ENCODE measurements at places on chromosomes 16 and 17. TPM values are rescaled to one million over a fixed set of nuclear protein-coding genes. Genes with fewer than 3 reads are reported as not detected.

Gene CHST4
- total RNA-seq, result 0.44 TPM

- no peaks in the 10 kb centered on the region for H3K4me1 ChIP-seq
- no peaks in the 10 kb centered on the region for H3K27me3 ChIP-seq
- no peaks in the 10 kb centered on the region for H3K36me3 ChIP-seq
- no peak for DNase-seq
- no peak overlapping the region for H3K4me3 ChIP-seq
These were observed 7.3 kb downstream of the C16orf54 start for GRCh38 chr16:29738514-29738913.

DNA sequence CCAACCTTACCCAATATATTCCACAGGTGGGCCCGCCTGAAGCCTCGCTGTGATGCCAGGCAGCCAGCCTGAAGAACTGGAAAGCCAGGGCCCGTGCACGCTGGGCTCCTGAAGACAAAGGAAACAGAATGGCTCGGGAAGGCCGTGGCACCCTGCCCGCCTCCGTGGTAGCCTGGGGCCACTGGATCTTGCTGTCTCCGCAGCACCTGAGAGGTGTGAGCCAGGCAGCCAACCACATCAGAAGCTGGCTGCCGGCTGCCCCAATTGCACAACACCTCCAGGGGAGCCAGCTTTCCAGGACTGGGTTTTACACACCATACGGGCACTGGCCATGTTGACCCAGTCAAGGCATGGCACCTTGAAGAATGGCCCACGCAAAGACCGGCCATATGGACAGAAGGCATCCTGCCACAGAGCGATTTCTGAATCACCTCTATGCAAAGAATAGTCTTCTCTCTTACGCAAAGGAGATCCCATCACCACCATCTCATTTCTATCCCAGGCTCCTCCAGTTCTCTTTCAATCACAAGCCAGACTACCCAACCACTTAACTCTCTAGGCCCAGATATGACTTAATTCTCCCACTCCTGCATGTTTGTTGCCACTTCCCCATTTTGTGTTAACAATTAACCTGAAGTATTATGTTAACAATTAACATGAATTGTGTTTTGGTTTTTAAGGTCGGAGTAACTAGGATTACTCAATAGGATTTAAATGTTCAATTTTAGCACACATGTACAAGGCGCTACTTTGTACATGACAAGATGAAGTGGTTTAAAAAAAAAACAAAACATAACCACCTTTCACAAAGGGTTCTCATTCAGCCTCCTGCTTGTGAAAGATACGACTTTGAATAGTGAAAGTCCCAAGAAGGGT lies 32.1 kb downstream of the ZFHX3 start:
- no peaks in the 10 kb centered on the region for H3K36me3 ChIP-seq
- peaks cover 4% of the 10 kb centered on the region for H3K27me3 ChIP-seq
- DNase-seq, result no peak
- H3K4me3 ChIP-seq, result no peak overlapping the region
- no peak overlapping the region for H3K27ac ChIP-seq

DNA sequence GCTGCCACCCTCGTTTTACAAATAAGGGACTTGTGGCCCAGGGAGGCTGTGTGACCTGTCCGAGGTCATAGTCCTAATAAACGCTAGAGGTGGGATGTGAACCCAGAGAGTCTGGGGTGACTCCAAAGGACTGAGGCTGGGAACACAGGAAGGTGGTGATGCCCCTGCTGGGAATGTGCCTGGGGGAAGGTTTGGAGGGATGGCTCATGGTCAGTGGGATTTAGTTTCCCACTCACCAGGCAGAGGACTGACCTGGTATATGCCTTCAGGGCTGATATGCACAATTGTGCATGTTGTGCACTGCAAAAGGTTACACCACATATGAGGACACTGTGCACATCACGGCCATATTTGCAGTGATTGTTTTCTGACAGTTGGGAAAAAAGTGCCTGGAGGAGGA lies 13.9 kb upstream of the WNT9B start:
- H3K36me3 ChIP-seq, result no peaks in the 10 kb centered on the region
- no peak for DNase-seq
- no peak overlapping the region for H3K27ac ChIP-seq
- H3K4me3 ChIP-seq, result no peak overlapping the region

- no peak overlapping the region for H3K4me3 ChIP-seq
- no peak overlapping the region for H3K27ac ChIP-seq
- no peaks in the 10 kb centered on the region for H3K27me3 ChIP-seq
- H3K4me1 ChIP-seq, result no peaks in the 10 kb centered on the region
- H3K36me3 ChIP-seq, result no peaks in the 10 kb centered on the region
These were observed 59.4 kb upstream of the HS3ST2 start for GRCh38 chr16:22754577-22754976.

Measured in spinal cord (tissue), 10 donors.